ENCODE measurements at places on chromosomes 12 and 14.

DNA sequence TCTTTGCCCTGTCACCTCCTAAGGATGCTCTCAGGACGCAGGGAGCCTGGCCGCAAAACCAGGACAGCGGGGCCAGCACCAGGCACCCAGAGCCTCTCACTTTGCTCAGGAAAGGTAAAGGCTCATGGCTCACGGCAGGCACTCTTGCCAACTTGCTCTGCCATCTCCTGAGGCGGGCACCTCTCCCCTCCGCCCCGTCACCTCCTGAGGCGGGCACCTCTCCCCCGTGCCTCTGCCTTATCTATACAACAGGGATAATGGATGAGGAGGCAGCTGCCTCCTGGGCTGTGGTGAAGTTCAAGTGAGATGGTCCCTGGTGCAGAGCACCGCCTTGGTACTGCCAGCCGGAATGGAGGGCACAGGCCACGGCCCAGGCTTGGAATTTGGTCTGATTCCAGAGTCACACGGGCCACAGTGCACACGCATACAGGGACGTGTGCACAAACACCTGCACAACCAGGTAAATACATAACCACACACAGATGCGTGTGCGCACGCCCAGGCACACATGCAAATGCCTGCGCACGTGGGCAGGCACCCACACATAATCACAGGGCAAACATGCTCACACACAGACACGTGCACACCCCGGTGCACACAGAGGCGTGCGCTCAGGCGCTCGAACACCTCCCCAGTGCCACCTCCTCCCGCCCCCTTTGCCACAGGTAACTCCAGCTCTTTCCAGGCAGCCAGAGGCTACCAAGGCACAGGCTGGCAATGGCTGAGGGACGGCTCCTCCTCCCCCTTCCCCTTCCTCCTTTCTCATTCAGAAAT lies 11.6 kb downstream of the DEGS2 start:
- ATAC-seq: no peak

GRCh38 chr12:52392465-52393007 lies 7.1 kb upstream of the KRT84 start:
- ATAC-seq: no peak

DNA sequence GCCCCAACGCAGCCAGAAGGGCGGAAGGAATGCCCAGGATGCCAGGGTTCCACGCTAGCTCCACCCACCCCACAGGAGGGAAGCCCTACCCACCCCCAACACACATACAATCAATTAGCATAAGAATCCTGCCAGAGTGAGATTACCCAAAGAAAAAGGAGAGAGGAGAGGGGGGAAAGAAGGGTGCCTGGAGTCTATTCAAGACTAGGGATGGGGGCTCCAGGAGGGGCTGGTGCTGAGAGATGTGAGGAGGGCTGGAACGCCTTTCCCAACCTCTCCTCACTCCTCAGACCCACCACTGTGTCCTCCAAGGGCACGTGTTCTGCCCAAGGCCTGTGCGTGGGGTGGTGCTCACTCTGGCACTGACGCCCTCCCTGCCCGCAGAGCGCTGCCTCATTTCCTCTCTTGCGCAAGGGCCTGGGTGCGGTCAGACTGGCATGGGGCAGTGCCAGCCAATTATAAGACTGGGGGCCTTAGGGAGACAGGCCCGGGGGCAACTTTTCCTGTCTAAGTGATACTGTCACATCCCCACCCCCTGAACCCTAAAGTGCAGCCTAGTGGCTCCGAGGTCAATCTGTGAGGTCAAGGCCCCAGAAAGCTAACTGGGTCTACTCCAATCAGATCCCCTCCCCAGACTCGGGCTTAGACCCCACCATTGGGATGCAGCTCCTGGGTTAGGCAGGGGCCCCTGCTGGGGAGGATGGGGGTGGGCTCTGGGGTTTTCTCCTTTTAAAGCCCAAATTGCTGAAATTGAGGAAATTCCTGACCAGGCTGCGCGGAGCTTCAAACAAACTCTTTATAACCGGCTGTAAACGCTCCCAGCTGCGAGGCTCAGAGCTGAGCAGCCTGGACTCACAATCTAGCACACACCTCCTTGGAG lies 10.2 kb upstream of the ITGB7 start:
- ATAC-seq: peak; percentile 14

DNA sequence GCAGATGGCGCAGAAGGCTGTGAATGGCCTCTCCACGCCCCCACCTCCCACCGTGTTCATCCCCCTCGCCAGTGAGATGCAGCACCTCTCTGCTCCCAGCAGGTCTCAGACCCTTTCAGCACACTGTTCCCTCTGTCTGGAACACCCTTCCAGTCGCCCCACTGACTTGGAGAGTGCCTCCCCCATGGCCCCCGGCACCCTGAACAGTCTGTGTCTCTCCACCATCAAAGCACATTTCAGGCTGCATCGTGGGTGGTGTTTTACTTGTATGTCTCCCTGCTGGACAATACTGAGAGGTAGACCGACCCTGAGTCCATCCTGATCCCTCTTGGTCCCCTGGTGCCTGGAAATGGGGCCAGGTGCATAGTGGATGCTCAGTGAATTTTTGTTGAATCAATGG lies 34.9 kb downstream of the CACNA2D4 start:
- ATAC-seq: no peak

- peak; percentile 54 for ATAC-seq
Observed at GRCh38 chr14:64080452-64080851, 213.7 kb downstream of the ESR2 start.

GRCh38 chr14:97458255-97458654 lies 661.1 kb downstream of the VRK1 start:
- ATAC-seq: no peak

GRCh38 chr12:69598174-69598753 lies 12.4 kb downstream of the LRRC10 start:
- ATAC-seq: no peak

- peak; percentile 58 for ATAC-seq
Observed at GRCh38 chr14:94394025-94394493, 5.7 kb upstream of the SERPINA1 start.

- no peak for ATAC-seq
Observed at GRCh38 chr14:94382099-94382715, 6.2 kb downstream of the SERPINA1 start.

DNA sequence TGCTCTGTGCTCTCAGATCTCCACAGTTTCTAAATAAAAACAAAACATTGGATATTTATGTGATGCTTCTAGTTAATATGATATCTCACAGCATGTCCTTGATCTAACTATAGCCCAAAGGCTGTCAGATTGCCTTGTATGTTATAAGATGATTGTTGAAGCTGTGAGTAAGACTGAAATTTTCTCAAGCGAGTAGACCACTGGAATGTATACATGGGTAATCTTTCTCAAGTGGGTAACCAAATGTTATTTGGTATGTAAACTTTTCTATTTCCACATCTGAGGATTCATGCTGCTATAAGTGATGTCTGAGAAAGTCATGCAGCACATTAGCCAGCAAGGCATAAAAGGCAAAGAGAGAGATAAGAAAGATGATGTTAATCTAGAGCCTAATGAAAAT lies 886.7 kb downstream of the NRXN3 start:
- no peak for ATAC-seq

DNA sequence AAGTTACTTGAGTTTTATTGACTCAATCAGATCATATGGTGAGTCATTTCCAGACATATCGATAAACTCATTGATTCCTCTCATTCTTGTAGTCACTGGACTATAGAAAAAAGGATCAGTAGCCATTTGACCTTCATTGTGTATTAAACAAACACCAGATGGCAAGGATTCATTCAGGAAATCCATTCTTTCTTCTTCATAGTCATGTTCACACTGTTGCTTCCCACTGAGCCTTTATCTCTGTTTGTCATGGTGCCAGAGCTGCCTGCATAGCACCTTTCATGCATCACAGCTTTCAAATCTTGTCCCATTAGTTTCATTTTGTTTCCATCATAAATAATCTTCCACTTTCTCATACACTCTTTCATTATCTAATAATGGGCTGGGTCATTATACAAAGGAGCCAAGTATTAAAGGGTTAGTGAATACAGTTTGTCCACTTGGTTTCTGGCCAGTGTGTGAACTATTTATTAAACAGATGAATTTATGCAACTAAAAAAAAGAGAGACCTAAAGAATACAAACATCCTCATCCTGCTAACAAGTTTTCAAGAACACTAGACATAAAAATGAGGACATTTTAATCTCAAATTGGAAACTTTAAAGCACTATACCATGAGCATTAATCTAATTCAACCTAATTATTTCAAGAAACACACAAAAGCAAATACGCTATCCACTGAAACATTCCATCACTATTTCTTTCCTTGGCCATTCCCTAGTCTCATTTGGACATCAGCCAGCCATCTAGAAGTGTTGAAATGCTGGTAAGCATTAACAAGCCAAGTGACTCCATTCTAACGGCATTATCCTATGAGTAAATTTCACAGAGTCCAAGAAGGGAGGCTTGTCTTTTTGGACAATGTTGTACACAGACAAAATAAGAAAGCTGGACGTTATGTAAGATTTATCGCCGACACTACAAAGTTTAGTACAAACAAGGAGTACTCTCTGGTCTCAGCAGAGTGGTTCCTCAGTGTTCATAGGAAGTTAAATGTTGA lies 476.5 kb downstream of the FOXG1 start:
- no peak for ATAC-seq

- ATAC-seq: no peak
Observed at GRCh38 chr14:54425068-54425467, 16.1 kb downstream of the CNIH1 start.

DNA sequence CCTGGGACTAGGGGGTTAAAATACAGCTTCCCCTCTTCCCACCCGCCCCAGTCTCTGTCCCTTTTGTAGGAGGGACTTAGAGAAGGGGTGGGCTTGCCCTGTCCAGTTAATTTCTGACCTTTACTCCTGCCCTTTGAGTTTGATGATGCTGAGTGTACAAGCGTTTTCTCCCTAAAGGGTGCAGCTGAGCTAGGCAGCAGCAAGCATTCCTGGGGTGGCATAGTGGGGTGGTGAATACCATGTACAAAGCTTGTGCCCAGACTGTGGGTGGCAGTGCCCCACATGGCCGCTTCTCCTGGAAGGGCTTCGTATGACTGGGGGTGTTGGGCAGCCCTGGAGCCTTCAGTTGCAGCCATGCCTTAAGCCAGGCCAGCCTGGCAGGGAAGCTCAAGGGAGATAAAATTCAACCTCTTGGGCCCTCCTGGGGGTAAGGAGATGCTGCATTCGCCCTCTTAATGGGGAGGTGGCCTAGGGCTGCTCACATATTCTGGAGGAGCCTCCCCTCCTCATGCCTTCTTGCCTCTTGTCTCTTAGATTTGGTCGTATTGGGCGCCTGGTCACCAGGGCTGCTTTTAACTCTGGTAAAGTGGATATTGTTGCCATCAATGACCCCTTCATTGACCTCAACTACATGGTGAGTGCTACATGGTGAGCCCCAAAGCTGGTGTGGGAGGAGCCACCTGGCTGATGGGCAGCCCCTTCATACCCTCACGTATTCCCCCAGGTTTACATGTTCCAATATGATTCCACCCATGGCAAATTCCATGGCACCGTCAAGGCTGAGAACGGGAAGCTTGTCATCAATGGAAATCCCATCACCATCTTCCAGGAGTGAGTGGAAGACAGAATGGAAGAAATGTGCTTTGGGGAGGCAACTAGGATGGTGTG lies 1.9 kb downstream of the GAPDH start:
- no peak for ATAC-seq
